ENCODE measurements at places on chromosomes 12 and 14.
A peak's percentile ranks its signal among the peaks of the same experiment; 100 is the strongest.

- no peak for DNase-seq
These were observed 121.9 kb downstream of the PIK3C2G start for GRCh38 chr12:18383203-18383602.

GRCh38 chr14:34707722-34708121, 6.7 kb downstream of the CFL2 start:
- no peak for DNase-seq

- no peak for DNase-seq
These were observed 104.2 kb upstream of the LGR5 start for GRCh38 chr12:71335151-71335962.

DNA sequence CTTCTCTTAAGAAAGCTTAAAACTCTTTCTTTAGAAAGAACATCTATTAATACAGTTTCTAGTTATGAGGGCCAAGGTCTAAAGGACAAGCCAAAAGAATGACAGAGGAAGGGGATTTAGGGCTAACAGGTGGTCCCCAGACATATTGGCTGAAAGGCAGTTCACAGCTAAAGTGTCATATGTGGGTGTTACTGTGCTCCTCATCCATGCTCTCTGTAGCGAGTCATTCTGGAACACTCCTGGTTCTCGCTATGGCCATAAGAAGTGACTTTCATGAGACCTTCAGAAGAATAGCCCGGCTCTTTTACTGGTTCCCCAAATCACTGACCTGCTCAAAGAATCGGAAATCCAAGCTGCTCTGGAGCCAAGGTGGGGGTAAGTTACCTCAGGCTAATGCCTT, 55.0 kb downstream of the TBK1 start:
- DNase-seq: no peak

DNA sequence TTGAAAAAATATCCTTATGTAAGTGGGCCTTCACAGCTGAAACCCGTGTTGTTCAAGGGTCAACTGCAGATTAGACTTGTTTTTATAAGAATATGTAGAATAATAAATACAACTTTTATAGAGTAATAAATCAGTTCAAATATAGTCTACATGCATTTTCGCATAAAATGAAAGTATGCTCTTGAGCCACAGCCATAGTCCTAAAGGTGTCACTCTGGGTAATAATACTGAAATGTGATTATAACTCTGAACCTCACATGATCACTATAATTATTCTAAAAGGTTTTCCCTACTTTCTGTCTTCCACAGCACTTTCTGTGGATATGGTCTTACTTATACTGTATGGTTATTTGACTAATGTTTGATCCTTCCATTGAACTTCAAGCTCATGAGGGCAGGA, 185.8 kb downstream of the SLC6A15 start:
- no peak for DNase-seq

DNA sequence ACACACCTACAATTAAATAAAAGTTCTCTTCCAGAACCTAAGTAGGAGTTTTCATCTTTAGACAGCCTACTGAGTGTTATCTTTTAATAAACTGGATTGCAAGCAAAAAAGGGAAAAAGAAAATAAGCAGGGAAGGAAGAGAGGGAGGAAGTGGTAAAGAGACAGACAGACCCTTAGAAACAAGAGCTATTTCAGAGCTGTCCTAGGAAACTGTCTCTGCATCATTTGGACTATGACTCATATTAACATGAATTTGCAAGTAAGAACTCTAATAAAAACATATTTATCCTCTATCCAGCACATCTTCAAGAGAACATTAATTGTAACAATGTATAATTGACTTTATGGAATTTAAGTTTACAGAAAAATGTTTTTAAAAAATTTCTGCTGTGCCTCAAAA, 438.8 kb upstream of the USP15 start:
- peak; percentile 3 for DNase-seq

DNA sequence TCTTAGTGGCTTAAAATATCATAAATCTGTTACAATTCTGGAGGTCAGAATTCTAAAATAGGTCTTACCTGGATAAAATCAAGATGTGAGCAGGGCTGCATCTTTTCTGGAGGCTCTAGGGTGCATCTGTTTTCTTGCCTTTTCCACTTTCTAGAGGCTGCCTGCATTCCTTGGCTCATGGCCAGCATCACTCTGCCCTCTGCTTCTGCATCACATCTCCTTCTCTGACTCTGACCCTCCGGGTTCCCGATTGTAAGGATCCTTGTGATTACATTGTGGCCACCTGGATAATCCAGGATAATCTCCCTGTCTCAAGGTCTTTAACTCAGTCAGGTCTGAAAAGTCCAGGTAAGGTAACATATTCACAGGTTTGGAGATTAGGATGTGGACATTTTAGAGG, 11.0 kb upstream of the BMP4 start:
- DNase-seq: no peak
